ENCODE measurements at places on chromosomes 16 and 17.

- no peak for DNase-seq
These were observed 9.5 kb upstream of the KSR1 start for GRCh38 chr17:27446569-27447301.

DNA sequence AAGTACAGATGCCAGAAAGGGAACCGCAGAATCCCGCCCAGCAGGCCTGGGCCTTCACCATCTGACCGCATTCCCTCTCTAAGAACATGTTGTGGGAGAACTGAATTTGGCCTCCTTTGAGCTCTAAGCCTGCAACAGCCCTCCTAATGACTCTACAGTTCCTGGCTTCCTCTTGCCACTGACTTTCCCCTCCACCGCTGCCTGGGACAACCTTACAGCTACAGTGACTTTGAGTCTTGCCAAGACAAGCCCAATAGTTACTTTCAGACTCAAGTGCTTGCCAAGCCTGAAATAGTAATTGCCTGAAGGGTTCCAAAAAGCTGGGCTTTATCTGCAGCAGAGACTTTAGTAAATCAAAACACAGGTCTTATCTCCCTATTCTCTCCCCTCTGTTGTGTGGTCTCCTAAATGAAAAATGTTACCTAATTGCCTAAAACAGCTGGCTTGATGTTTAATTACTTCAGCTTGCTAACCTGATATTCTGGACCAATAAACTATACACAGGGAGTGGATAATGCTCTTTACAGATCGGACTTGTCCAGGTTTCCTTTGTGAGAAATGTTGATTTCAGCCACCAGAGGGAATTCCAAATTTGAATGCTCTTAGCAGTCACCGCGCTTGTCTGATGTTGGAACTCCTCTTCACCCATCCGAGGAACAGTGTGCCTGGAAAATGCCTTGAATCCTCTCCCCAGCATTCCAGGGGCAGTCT lies 85.1 kb upstream of the TBX2 start:
- DNase-seq = no peak

GRCh38 chr16:89446136-89446974 lies 44.0 kb downstream of the ANKRD11 start:
- no peak for DNase-seq

DNA sequence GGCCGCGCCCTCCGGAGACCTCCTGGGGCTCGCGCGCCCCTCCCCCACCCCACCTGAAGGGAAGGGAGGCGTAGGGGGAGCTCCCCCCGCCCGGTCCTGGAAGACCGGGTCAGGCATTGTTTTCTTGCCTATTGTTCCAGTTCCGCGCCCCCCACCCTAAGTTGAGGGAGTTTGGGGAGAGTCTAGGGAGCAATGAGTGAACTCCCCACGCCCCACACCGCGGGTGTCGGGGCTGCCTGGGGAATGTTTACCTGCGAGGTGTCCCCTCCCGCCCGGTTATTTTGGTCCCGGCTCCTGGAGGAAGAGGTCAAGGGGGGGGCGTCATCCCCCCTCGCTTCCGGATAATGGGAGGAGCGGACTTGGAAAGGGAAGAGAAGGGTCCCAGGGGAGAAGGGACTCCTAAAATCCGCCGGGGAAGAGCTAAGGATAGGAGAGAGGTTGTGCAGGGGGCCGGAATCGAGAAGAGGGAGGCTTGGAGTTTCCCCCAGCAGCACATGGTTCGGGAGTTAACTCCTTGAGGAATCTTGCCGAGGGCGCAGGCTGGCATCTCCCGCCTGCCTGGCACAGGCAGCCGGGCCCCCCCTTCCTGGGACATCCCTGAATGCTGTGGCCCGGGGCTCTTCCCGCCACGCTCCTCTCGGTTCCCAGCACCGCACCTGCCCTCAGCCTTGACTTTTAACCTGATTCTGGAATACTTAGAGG lies 881 bp downstream of the MLLT6 start:
- DNase-seq = peak; percentile 77

- peak; percentile 79 for DNase-seq
These were observed 3.4 kb upstream of the NTN3 start for GRCh38 chr16:2467528-2468232.

GRCh38 chr17:2194889-2195335 lies 108.7 kb downstream of the SMG6 start:
- no peak for DNase-seq
